Stimulated activated CD4-positive, alpha-beta T cell treated with anti-CD3 and anti-CD28 coated beads, Interleukin-1b, Interleukin-23, amount 100 ng/mL, for 24 hours (primary cell): ENCODE measurements at places on chromosomes 3 and 15.

GRCh38 chr15:69298354-69298696 lies 387 bp upstream of the PAQR5 start:
- no peak for DNase-seq

DNA sequence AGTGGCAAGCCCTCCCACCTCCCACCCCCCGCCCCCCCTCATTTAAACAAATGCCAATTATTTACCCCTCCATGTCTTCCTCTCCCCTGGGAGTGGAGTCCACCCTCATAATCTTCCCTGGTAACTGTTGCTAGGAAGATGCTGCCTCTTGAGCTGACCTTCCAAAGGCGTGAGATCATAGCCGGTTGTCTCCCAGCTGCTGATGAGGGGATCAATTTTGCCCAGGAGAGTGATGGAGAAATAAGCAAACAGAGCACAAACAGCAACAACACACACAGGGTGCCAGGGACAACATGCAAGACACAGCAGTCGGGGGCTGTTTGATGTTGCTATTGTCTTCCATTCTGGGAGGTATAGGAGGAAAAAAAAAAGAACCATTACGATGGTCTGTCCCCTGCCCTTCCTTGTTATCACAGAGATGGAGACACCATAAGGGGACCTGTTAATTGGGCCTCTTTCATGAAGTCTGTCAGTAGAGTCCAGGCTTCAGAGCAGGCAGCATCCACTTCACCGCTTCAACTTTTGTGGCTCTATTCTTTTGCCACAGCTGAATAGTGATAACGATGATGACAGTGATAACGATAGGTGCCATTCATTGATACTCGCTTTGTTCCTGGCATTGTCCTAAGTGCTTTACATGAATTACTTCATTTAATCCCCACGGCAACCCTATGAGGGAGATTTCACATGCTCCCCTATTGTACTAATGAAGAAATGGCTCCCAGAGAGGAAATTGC lies 76.9 kb upstream of the RGMA start:
- no peak for DNase-seq

DNA sequence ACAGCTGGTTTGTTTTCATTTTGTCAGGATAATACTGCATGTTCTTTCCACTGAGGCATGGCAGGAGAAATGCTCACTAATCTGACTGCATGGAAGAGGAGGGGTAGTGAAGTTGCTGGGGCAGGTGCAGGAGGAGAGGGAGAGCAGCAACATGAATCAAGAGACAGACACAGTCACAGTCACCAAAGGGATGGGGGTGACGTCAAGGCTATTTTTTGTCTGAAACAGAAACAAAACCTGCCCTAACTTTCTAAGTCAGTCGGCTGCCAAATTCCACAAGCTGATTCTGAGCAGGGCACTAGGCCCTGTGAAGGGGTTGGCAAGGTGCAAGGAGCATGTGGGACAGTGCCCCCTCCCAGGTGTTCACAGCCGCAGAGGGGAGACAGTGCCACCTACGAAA lies 186.6 kb upstream of the NSMCE3 start:
- DNase-seq = no peak

DNA sequence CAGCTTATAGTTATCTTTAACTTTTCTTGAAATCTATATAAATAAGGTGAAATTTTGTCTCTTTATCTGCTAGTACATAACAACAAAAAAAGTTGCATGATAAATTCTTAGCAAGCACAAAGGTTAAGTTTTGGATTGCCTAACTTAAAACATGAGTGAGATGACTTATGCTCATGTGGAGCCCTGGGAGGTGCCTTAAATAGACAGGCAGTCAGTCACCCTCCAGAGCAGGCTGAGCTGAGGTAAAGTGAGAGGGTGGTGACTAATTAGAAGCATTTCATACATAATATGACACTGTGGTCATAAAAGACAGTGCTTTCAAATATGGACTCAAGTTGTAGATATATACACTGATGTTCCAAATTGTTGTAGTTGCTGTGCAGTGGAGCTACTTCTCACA lies 14.6 kb upstream of the MME start:
- DNase-seq = no peak

DNA sequence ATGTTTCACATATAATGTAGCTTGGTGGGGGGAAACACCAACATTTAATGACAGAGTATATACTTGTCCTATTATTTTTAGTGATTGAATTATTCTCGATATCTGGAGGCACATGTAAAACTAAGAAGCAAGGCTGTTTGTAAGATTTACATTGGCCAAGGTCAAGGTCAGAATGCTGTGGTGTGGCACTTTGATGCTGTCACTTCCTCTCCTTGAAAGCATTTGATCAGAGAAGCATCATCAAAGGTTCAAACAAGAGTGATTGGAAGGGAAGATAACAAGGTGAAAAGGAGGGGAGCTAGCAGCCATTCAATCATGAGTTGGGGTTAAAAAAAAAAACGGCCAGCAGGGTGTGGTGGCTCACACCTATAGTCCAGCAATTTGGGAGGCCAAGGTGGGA lies 26.4 kb downstream of the RTF1 start:
- DNase-seq = no peak

DNA sequence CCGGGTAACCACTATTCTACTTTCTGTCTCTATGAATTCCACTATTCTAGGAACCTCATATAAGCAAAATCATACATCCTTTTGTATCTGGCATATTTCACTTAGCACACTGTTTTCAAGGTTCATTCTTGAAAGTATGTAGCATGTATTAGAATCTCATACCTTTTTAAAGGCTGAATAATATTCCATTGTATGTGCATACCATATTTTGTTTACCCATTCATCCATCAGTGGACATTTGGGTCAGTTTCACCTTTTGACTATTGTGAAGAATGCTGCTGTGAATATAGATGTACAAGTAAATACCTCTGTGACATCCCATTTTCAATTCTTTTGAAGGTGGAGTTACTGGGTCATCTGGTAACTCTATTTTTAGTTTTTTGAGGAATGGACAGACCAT lies 36.6 kb upstream of the SEC22A start:
- DNase-seq = no peak

GRCh38 chr3:127588806-127589577 lies 1.5 kb downstream of the TPRA1 start:
- no peak for DNase-seq

DNA sequence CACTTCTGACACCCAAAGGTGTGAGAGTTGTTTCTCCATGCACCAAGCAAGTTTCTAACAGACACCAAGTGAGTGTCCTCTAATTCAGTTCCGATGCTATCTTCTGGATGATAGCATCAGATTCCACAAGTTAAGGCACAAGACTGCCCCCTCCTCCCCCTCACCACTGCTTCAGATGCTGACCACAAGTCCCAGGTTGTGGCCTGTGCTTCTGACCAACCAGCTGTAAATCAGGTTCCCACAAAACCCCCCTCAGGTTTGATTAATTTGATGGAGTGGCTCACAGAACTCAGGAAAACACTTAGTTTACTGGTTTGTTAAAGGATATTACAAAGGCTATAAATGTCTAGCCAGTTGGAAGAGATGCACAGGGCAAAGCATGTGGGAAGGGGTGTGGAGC lies 7.0 kb upstream of the PLA1A start:
- no peak for DNase-seq

DNA sequence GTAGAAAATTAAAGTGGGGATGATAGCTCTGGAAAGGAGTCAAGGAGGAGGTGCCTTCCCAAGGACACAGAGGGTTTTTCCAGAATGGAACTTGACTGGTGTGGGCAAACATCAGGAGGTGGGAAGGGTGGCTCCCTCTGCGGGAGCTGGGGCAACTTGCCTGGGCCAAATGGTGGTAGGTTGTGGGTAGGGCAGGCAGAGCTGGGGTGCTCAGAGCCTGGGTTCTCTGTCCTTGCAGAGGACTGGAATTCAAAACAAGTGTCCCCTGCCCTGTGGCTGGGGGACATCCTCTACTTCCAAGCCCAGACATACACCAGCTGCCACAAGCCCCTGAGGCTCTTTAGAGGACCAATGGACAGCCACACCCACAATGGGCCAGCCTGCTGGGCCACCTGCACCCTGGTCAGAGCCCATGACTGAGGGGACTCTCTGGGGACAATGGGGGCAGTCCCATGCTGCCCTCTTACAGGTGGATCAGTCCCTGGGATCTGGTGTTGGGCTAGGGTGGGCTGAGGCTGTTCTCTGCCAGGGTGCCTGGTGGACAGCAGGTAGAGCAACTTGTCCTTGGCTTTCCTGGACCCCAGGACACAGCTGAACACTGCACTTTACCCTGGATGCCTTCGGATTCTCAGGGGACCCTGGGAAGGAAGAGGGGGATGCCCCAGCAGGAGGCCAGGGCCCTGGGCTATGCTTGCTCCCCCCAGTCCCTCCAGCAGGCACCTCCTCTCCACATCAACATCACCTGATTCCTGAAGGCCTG lies 38.6 kb upstream of the CSPG4 start:
- DNase-seq = no peak

DNA sequence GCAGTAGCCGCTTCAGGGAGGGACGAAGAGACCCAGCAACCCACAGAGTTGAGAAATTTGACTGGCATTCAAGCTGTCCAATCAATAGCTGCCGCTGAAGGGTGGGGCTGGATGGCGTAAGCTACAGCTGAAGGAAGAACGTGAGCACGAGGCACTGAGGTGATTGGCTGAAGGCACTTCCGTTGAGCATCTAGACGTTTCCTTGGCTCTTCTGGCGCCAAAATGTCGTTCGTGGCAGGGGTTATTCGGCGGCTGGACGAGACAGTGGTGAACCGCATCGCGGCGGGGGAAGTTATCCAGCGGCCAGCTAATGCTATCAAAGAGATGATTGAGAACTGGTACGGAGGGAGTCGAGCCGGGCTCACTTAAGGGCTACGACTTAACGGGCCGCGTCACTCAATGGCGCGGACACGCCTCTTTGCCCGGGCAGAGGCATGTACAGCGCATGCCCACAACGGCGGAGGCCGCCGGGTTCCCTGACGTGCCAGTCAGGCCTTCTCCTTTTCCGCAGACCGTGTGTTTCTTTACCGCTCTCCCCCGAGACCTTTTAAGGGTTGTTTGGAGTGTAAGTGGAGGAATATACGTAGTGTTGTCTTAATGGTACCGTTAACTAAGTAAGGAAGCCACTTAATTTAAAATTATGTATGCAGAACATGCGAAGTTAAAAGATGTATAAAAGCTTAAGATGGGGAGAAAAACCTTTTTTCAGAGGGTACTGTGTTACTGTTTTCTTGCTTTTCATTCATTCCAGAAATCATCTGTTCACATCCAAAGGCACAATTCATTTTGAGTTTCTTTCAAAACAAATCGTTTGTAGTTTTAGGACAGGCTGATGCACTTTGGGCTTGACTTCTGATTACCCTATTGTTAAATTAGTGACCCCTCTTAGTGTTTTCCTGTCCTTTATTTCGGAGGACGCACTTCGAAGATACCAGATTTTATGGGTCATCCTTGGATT lies at the start of gene MLH1:
Gene MLH1 (plus strand): TSS at position 193 of the 958 bp plus-strand sequence. CDS start 30 bp downstream, at position 223.
- DNase-seq = peak; percentile 94

- DNase-seq = no peak
These were observed 27.1 kb upstream of the MGLL start for GRCh38 chr3:127849368-127849767.

DNA sequence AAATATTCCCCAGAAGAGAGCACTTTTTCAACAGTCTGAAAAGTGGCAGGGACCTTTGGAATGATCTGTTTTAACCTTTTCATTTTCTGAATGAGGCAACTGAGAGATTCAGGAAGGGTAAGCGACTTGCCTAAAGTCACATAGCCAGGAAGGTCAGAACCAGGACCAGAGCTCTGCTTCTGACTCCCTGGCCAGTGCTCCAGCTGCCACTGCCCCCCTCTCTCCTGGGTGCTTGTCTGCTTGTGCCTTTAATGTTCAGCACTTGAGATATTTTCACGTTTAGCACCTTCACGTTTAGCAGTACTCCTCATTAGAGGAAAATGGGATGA lies 68.3 kb downstream of the SMAD3 start:
- no peak for DNase-seq

DNA sequence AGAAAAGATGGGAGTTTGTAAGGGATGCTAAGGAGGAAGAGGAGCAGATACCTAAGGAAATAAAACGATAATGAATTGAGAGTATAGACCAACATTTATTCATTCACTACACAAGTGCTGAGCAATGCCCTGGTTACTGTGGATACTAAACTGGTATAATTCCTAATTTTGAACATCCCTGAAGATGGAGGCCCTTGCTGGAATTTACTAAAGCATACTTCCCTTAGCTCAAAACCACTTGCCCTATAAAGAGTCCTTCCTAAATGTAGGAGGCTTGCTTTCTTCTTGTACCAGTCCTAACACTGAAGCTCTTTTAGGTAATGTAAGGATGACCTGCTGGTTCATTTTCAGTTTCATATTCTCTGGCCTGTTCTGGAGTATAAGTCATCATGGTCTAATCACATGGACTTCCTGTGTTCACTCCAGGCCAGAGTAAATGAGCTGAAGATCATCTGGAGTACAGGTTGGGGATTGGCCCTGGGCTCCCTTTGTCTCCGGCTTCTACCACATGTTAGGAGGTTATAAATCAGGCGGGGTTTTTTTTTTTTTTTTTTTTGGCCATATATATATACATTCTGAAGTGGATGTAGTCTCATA lies 40.1 kb upstream of the MTMR10 start:
- DNase-seq = no peak
